ENCODE measurements at places on chromosomes 16 and 17. TPM values are rescaled to one million over a fixed set of nuclear protein-coding genes. Genes with fewer than 3 reads are reported as not detected.

Gene PRKCB
- 1.0 TPM for total RNA-seq

Gene CCL3
- total RNA-seq: 7.3 TPM

Gene PDE6G
- 1.0 TPM for total RNA-seq

Gene RUSF1
- 30.8 TPM for total RNA-seq

Gene SLC52A1
- not detected for total RNA-seq

Gene CCDC200
- not detected for total RNA-seq

Gene ZNF469
- total RNA-seq: 3.7 TPM

Gene MILR1
- total RNA-seq: 10.4 TPM

Gene GINS2
- 4.7 TPM for total RNA-seq

Gene VTN
- 0.52 TPM for total RNA-seq

Gene KRT32
- not detected for total RNA-seq

Gene MLST8
- total RNA-seq: 7.8 TPM

Gene SPECC1
- total RNA-seq: 13.6 TPM

Gene PYDC1
- total RNA-seq: not detected

Gene GALNS
- total RNA-seq: 9.9 TPM

Gene KCNH6
- not detected for total RNA-seq

Gene MGAT5B
- total RNA-seq: not detected

Gene KRTAP4-4
- total RNA-seq: not detected

Gene PPM1E
- 1.0 TPM for total RNA-seq

Gene CACNG3
- total RNA-seq: not detected

Gene GNG13
- not detected for total RNA-seq

Gene SLC6A2
- 1.0 TPM for total RNA-seq

Gene KRT33B
- not detected for total RNA-seq

Gene SMIM36
- not detected for total RNA-seq

Gene CCL1
- not detected for total RNA-seq

Gene MEOX1
- 12.5 TPM for total RNA-seq

Gene MYCBPAP
- under 0.01 TPM for total RNA-seq

Gene CDH11
- total RNA-seq: 80.9 TPM

Gene GFAP
- 2.1 TPM for total RNA-seq

Gene ARL6IP1
- total RNA-seq: 129 TPM

Gene BCAR1
- 19.3 TPM for total RNA-seq

Gene ZNF267
- total RNA-seq: 4.2 TPM

Gene HYDIN
- 3.7 TPM for total RNA-seq

Gene NOXO1
- 1.6 TPM for total RNA-seq

Data from skeletal muscle tissue (tissue), 5 donors.